Progenitor cell of endocrine pancreas (in vitro differentiated cells): ENCODE measurements at places on chromosomes 5 and 9. TPM values are rescaled to one million over a fixed set of nuclear protein-coding genes. Genes with fewer than 3 reads are reported as not detected.

Gene HMMR
- total RNA-seq: 13.3 and 15.0 TPM in 2 replicates

Gene LTC4S
- 5.5 and 6.9 TPM in 2 replicates for total RNA-seq

Gene WNK2
- total RNA-seq: 302 and 345 TPM in 2 replicates

Gene ZDHHC11
- total RNA-seq: 44.3 and 47.6 TPM in 2 replicates

Gene PCDH12
- not detected in 2 replicates for total RNA-seq

Gene PPP2R2B
- total RNA-seq: 1.8 and 3.5 TPM in 2 replicates

Gene AGXT2
- total RNA-seq: not detected in 2 replicates

Gene ACTBL2
- not detected in 2 replicates for total RNA-seq

Gene SLC9A3
- 1.6 and 1.7 TPM in 2 replicates for total RNA-seq

Gene GMCL2
- not detected in 2 replicates for total RNA-seq

Gene HAVCR2
- total RNA-seq: 0.17 and 0.62 TPM in 2 replicates

Gene ENTREP1
- 3.6 and 3.7 TPM in 2 replicates for total RNA-seq

Gene SEMA4D
- total RNA-seq: 63.1 and 65.3 TPM in 2 replicates

Gene HACD4
- total RNA-seq: 0.72 and 0.80 TPM in 2 replicates

Gene PCDHGB4
- 16.1 and 17.0 TPM in 2 replicates for total RNA-seq

Gene DMRT3
- total RNA-seq: 0.34 and 0.53 TPM in 2 replicates

Gene PRDM9
- total RNA-seq: not detected in 2 replicates

Gene NIPAL4
- total RNA-seq: not detected in 2 replicates

Gene PCAT7
- 12.6 and 13.1 TPM in 2 replicates for total RNA-seq

Gene SNX2
- 54.0 and 57.0 TPM in 2 replicates for total RNA-seq

Gene PCDHGA12
- 2.9 and 3.2 TPM in 2 replicates for total RNA-seq

Gene GGTA1
- total RNA-seq: not detected in 2 replicates

Gene NCS1
- 29.0 and 33.4 TPM in 2 replicates for total RNA-seq

Gene FGF1
- not detected in 2 replicates for total RNA-seq

Gene CDH9
- not detected in 2 replicates for total RNA-seq

Gene PKD2L2
- not detected in 2 replicates for total RNA-seq

Gene COX7C
- 739 and 750 TPM in 2 replicates for total RNA-seq

Gene LEAP2
- total RNA-seq: 1.7 and 2.0 TPM in 2 replicates

Gene MAP1B
- total RNA-seq: 58.6 and 63.8 TPM in 2 replicates

Gene CCNJL
- total RNA-seq: 23.1 and 29.0 TPM in 2 replicates

Gene RMI1
- total RNA-seq: 17.0 and 19.0 TPM in 2 replicates

Gene FBXO38
- 65.0 and 68.1 TPM in 2 replicates for total RNA-seq

Gene PCDHGA11
- 3.1 and 3.3 TPM in 2 replicates for total RNA-seq
